ENCODE measurements at places on chromosomes 11 and 22.

DNA sequence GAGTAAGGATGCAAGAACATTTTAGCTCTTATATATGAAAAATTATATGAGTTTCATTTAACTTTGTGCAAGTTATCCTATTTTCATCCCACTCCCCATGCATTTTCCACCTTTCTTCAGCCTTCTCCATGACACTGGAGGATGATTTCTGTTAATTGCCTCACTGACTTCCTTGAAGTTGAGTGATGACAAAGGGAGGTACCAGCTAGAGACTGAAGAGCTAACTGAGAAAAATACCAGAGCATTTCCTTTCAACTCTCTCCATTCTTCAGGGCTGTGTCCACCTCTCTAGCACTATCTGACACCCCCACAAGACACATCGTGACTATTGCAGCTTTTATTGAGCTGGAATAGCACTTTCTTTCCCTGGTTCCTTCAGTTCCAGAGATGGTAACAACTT lies 711.6 kb upstream of the LRRC4C start:
- no peak for DNase-seq

- no peak for DNase-seq
Measured at GRCh38 chr11:31160504-31161422, 208.8 kb downstream of the DCDC1 start.

DNA sequence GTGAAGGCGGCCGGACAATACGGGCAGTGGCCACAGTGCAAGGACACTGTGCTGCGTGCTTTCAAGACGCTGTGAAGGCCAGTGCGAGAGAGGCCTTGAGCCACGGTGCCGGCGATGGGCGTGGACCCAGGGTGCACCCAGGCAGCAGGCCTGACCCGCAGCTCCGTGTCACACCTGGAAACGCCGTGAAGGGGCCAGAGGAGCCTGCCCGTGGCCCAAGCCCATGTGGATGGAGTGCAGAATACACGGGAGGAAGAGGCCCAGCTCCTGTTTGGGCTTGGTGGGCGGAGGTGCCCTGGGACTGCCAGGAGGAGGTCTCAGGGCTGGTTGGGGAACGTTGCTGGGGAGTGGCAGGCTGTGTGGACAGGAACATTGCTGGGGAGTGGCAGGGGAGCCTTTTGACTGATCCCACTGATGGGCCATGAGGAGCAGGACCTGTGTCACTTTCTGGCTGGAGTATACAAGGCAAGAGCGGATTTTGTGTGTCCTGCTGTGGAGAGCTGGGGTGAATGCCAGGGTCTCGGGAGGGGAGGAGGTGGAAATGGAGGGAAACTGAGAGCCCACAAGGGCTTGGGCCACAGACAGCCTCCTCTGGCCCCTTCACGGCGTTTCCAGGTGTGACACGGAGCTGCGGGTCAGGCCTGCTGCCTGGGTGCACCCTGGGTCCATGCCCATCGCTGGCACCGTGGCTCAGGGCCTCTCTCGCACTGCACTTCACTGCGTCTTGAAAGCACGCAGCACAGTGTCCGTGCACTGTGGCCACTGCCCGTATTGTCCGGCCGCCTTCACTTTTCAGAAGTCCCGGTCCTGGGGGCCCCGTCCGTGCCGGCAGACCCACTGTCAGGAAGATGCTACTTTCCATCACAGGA lies 925.4 kb downstream of the BRD1 start:
- no peak for DNase-seq

GRCh38 chr11:1218256-1218787 lies 4.5 kb upstream of the MUC5B start:
- DNase-seq, result no peak

DNA sequence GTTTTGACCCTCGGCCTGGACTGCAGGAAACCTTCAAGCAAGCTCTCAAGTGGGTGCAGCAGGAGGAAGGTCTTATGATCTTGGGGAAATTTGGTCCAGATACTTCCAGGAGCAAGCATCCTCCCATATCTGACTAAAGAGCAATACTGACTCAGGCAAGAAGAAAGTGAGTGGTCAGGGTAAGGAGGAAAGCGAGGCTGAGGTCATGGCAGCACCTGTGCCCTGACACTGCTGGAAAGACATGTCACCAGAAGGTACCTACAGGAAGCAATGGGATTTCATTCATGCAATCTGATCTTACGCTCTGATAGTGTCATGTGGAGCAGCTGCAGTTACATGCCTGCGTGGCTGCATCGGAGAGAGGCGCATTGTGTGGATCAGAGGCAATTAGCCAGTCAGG lies 6.5 kb upstream of the TOP3B start:
- no peak for DNase-seq

All from GM18507 (cell line).